ENCODE measurements at places on chromosomes 11 and 22.
A peak's percentile ranks its signal among the peaks of the same experiment; 100 is the strongest.

DNA sequence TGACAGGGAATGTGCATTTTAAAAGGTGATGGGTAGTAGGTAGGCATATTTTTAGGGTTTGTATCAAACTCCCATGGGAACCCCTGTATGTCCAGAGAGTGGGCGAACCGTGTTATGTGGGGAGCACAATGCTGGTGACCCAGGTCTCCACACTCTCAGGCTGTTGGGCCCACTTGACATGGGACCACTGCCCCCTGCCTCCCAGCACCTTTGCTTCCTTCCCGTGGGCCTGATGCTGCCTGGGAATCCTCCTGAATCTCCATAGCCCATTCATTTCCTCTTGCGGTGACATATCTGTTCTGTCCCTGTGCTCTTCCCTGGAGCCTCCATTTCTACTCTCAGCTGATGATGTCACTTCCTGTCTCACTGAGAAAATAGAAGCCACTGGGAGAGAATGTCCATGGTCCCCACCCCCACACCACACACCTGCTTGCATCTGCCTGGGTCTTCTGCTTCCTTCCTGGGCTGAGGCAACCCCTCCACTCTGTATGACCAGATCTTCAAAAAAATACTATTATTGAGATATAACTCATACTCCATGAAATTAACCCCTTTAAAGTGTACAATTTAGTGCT is 55.8 kb upstream of the THY1 start:
- no peak for DNase-seq

GRCh38 chr11:77035039-77035438 is 841 bp downstream of the B3GNT6 start:
- no peak for DNase-seq

DNA sequence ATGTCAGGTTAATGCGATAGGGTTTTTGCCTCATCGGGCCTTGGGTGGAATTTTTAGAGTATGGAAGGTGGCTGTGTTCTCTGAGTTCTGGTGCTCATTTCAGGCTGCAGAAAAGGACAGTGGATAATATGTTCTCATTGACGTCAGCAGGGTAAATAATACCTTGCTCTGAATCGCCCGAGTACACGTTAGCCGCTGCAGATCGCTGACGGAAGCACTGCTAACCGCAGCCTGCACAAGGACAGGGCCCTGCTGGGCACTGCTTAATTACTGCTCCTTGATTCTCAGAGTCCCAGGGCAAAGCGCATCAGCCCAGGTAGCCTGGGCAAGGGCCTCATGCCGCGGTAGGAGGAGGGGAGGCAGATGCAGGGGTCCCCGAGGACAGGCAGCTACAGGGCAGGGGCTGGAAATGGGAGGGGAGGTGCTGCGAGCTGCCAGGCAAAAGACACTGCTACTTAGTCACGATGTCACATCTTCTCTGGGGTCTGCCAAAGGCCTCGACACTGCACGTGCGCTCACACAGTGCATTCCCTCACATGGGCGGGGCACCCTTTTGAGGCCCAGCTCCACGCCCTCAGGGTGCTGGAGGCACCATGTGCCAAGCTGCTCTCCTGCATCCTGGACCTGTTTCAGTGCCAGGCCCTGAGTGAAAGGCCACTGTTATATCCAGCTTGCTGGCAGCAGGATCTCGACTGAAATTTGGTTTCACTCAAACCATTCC is 35.2 kb downstream of the PPP2R1B start:
- DNase-seq, result peak; percentile 43

GRCh38 chr11:69203901-69204245 is 48.1 kb downstream of the SMIM38 start:
- no peak for DNase-seq

- DNase-seq, result no peak
These were observed 678.4 kb downstream of the OPCML start for GRCh38 chr11:132853886-132854285.

GRCh38 chr11:121762820-121763219 is 310.1 kb upstream of the SORL1-AS1 start:
- DNase-seq, result no peak

DNA sequence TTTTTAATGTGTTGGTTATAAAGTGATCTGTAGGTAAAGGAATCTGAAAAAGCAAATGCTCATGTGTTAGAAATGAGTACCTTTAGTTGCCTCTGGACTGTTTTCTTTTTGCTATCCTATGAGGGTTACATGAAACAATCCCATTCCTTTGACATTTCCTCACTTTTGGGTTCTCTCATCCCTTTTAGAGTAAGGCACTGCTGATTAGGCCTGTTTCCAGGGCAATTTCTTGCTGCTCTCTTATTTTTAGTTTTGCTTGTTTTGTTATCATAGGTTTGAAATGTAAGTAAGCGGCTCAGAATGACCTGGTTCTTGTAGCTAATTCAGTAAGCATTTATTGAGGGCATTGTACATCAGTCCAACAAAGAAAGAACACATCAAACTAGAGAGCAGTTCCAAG is 138.9 kb downstream of the DDX10 start:
- peak; percentile 14 for DNase-seq
